ENCODE measurements at places on chromosomes 16 and 17.

GRCh38 chr17:43020789-43021740 is 1.1 kb downstream of the VAT1 start:
- no peak for DNase-seq

- no peak for DNase-seq
Measured at GRCh38 chr17:73091770-73092522, 542 bp downstream of the SLC39A11 start.

DNA sequence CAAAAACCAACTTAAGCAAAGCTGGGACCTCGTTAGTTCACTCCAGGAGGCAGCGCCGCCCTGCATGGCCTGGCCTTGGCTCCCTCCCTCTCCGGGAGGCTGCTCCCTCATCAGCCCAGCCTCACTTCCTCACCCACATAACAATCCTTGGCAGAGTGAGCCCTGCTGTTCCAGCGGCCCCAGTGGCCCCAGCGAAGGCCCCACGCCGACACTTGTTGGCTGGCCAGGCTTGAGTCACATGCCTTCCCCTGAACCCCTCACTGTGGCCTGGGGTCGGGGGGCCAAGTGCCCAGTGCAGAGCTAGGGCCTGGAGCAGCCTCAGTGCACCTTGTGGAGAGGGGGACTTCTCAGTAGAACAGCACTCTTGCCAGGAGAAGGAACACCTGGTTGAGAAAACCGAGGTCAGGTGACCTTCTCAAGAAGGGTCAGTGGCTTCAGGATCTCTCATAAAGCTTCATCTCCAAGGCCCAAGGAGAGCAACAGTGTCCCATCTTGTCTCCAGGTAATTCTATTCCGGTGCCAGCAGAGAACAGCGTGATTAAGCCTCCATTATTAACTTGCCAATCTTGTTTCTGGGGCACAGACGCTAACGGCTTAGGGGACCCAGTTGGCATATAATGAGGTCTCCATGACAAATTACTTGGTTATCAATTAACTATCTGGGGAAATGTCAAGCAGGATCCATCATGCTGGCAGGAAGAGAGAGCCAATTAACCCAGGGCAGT is 26.8 kb downstream of the ENDOV start:
- no peak for DNase-seq

DNA sequence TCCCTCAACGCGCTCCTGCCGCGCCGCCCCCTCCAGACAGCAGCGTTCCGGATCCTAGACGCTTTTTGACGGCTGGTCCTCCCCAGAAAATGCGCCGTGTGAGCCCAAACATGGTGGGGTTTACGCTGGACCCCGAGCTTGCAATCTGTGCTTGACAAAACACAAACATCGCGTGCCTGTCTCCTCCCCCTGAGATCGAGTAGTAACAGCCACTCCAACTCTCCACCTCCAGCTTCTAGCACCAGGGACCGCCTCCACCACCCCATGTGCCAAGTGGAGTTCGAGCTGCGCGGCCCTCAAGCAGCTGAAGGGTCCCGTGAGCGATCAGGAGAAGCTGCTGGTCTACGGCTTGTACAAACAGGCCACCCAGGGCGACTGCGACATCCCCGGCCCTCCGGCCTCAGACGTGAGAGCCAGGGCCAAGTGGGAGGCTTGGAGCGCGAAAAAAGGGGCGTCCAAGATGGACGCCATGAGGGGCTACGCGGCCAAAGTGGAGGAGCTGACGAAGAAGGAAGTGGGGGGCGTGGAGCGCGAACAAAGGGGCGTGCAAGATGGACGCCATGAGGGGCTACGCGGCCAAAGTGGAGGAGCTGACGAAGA is 656 bp upstream of the GEMIN4 start:
- no peak for DNase-seq

DNA sequence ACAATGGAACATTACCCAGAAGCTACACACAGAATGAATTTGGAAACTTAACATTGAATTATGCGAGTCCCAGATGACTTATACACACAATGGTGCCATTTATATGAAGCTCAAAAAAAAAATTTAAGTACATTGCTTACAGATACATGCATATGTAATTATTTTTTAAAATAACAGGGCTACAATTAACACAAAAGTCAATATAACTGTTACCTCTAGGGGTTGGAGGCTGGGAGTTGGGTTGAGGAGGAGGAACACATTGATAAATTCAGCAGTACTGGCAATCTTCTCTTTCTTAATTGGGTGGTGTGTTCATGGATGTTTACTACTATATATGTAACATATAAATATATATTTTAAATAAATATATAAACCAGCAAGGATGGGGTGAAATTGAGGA is 1.1 kb downstream of the ZNF23 start:
- DNase-seq = no peak

- DNase-seq = no peak
Measured at GRCh38 chr17:79235808-79236207, 161.2 kb downstream of the ENGASE start.

DNA sequence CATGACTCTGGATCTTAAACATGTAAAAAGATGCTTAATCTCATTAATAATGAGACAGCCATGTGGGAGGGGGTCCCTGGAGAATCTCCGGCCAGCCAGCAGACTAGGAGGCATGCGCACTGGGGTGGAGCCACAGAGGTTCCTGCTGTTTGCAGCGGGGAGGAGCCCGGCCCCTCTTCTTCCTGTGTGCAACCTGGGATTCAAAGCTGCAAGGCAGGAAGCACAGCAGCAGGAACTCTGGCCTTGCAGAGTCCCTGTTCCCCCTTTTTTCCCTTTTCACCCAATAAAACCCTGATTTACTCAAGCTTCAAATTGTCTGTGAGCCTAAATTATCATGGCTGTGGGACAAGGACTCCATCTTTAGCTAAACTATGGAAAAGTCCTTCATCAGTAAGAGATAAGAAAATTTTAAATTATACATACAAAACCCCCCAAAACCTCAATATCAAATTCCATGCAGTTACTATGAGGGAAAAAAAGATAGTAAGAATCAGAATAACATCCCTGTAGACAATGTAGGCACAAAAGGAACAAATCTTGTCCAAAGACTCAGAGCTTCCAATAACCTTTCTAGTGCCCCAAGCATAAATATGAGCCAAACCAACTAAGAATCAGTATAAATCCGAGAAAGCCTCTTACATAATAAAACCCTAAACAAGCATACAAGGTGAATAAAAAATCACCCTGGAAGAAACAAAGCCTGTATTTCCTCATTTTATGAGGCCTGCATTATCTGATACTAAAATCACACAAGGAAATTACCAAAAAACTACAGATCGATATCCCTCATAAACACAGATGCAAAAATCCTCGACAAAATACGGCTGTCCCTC is 12.1 kb downstream of the CFDP1 start:
- DNase-seq = peak; percentile 36

- no peak for DNase-seq
Measured at GRCh38 chr17:53462393-53462811, 360.3 kb upstream of the KIF2B start.

- DNase-seq = peak; percentile 63
Measured at GRCh38 chr17:16419074-16419928, 3.9 kb downstream of the TRPV2 start.

- DNase-seq = no peak
Measured at GRCh38 chr17:53527473-53527872, 295.3 kb upstream of the KIF2B start.

- no peak for DNase-seq
Measured at GRCh38 chr17:20189979-20190378, 180.8 kb downstream of the SPECC1 start.

- no peak for DNase-seq
Measured at GRCh38 chr16:65392806-65393565, 271.1 kb upstream of the CDH11 start.

DNA sequence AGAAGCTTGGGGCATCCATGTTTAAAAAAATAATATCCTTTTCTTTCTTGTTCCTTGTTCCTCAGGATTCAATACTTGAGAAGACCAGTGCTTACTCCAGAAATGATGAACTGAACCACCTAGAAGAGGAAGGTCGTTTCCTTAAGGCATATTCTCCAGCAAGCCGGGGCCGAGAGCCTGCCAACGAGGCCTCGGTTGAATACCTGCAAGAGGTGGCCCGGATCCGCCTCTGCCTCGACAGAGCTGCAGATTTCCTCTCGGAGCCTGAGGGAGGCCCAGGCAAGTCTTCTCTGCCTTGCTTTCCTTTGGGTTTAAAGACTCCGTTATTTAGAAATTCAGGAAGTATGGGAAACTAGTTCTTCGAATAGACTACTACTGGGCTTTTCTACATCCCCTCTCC is 42.5 kb upstream of the ENDOV start:
- DNase-seq = no peak

- peak; percentile 46 for DNase-seq
Measured at GRCh38 chr16:31487720-31488467, 5.0 kb downstream of the SLC5A2 start.

GRCh38 chr16:35409503-35409902 is 1950.1 kb downstream of the TP53TG3F start:
- no peak for DNase-seq

DNA sequence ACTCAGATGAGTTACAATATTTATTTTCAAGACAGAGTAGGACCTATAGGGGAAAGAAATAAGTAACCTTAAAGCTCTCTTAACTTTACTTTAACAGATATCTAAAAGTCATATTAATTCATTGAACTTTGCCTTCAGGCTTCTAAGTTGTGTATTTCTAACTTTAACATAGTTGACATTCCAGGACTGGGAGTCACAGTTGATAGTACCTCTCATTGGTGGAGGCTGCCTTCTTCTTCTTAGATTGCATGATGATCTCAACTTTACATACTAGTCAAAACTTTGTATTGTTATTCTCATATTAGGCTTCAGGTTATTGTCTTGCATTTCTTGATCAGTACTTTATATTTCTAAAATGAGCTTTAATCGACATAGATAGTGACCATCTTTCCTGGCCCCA is 350.1 kb upstream of the KIF2B start:
- no peak for DNase-seq

GRCh38 chr17:40720899-40721298 is 17.3 kb upstream of the KRT24 start:
- DNase-seq = no peak

DNA sequence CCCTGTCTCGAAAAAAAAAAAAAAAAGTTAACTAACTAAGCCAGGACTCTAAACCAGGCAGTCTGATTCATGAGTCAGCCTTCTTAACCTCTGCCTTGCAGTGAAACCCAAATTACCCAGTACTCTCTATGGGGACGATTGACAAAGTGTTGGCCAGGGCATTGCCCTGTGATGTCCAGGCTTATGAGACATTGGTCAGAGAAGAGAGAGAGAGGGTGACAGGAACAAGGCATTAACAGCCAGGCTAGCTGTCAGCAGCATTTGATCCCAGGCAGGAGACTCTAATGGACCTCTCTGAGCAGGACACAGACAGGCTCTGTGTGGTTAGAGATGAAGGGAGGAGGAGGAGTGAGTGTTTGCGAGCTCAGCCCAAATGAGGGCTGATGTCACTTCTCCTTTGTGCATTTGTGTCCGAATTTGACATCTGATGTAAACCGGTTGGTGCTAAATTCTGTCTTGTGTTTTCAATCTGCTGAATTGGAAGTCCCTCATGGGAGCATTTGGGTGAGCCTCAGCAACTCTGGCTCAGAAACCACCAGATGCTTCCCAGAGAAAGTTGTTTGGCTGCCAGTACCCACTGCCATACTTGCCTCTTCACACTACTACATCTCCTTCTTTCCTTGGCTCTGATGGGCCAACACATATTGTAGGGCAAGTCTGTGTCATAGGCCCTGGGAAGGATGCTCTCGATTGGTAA is 4.3 kb upstream of the MYL4 start:
- DNase-seq = no peak

GRCh38 chr17:1312261-1312870 is 32.9 kb downstream of the TRARG1 start:
- no peak for DNase-seq

DNA sequence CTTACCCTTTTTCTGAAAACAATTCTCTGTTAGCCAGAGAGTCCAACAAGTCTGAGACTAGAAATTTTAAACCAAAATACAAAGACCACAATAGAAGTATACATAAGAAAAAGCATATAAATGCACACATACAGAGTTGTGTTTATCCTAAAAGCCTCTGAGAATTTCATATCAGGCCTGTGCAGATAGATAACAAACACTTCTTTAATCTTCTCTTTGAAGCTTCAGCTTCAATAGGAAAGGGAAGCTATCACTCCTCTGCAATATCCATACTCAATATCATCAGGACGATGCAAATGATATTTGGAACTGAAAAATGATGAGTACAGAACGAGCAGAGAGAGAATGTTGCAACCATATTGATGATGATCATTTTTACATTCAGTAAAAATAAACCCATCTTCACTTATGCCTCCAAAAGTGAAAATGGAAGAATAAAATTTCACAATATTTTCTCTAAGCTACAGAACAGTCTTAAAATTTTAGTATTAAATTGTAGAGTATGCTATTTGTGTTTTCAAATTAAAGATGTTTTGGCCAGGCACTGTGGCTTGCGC is 61.6 kb downstream of the SKAP1 start:
- no peak for DNase-seq

DNA sequence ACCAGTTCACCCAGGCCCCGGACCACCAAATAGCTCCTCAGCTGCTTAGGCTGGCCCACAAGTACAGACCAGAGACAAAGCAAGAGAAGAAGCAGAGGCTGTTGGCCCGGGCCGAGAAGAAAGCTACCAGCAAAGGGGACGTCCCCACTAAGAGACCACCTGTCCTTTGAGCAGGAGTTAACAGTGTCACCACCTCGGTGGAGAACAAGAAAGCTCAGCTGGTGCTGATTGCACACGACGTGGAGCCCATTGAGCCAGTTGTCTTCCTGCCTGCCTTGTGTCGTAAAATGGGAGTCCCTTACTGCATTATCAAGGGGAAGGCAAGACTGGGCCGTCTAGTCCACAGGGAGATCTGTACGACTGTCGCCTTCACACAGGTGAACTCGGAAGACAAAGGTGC is 15.4 kb downstream of the FOXF1 start:
- DNase-seq = no peak

DNA sequence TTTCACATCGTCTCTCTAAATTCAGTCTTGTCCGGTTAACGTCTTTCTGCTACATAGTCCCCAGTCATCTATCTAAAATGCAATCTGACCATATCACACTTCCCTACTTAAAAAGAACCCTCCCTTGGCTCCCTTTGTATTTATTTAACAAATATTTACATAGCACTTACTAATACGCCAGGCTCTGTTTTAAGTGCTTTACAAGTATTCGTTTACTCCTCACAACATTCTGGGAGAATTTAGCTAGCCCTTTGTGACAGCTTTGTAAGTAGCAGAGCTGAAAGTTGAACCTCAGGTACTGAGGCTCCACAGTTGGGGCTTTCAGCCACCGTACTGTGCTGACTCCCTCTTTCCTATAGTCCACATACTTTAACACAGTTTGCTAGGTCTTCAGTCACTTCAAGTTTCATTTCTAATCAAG is 9.2 kb downstream of the PAFAH1B1 start:
- DNase-seq = no peak

DNA sequence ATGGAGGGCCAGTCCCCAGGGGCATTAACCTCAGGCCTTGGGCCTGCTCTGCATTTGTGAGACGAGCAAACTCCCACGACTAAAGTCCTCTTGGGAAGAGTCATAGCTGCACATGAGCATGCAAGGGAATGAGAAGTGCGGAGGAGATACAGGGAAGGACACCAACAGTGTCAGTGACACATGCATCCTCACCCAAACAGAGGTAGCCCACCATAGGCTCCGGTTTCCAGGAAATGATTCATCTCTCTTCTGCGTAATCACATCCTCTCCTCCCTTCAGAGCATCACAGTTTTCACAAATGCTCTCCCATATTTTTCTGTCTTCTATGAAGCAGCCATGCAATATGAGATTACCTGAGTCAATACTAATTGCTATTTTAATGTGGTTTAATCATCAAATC is 725.7 kb upstream of the GOT2 start:
- DNase-seq = no peak

GRCh38 chr17:81498953-81499600 is 13.5 kb downstream of the ACTG1 start:
- no peak for DNase-seq

GRCh38 chr16:1989209-1990100 is at the start of gene SYNGR3:
Gene SYNGR3, plus strand, starts transcription at chr16:1989970. Its CDS starts 133 bp downstream, at chr16:1990103.
- DNase-seq = no peak

GRCh38 chr17:68437979-68438822 is 19.1 kb downstream of the WIPI1 start:
- DNase-seq = peak; percentile 63

All from CD8-positive, alpha-beta T cell (primary cell).